Activated CD8-positive, alpha-beta memory T cell treated with anti-CD3 and anti-CD28 coated beads, Interleukin-2, amount 10 ng/mL, durations not matched to agents 7 days and 5 days (primary cell): ENCODE measurements at places on chromosomes 2 and 18. TPM values are rescaled to one million over a fixed set of nuclear protein-coding genes. Genes with fewer than 3 reads are reported as not detected.

- no peak for DNase-seq
Measured at GRCh38 chr18:27685807-27686412, 491.0 kb downstream of the CDH2 start.

- no peak for DNase-seq
Measured at GRCh38 chr2:18588802-18589201, 567 bp downstream of the NT5C1B start.

GRCh38 chr2:240568678-240569522, 616 bp downstream of the RNPEPL1 start:
- DNase-seq, result peak; percentile 58

GRCh38 chr2:208069186-208069585, 43.9 kb upstream of the PLEKHM3 start:
- DNase-seq, result no peak

Gene BOK
- not detected for total RNA-seq

DNA sequence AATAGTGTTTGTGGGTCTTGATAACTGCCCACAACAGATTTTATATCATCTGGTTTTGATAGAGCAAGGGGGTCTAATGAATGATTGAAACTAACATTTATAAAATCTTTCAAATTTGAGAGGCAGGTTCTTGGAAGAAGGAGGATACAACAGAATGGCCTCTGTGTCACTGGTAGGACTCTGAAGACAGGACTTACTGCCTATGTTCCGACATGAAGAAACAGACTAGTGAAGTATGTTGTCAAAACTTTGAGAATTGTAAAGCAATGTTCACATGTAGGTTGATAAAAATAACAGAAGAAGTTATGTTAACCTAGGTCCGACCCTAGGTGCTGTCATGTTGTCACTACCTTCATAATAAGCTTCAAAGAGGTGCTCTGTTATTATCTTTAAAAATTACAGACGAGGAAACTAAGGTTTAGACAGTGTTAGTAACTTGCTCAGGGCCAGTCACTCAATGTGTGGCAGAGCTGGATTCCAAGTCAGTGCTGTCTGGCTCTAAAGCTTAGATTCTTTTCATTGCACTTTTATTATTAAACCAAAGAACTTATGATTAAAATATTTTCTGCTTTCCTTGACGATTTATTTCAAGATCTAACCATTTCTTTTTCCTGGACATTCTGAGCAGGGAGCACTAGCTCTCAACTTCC, 146.2 kb downstream of the RPIA start:
- DNase-seq, result no peak

GRCh38 chr2:149357058-149357457, 26.7 kb downstream of the LYPD6 start:
- DNase-seq, result no peak
